ENCODE measurements at places on chromosomes 7 and 10.
A peak's percentile ranks its signal among the peaks of the same experiment; 100 is the strongest.

- DNase-seq, result no peak
Measured at GRCh38 chr7:155808549-155809331, 3.5 kb downstream of the SHH start.

DNA sequence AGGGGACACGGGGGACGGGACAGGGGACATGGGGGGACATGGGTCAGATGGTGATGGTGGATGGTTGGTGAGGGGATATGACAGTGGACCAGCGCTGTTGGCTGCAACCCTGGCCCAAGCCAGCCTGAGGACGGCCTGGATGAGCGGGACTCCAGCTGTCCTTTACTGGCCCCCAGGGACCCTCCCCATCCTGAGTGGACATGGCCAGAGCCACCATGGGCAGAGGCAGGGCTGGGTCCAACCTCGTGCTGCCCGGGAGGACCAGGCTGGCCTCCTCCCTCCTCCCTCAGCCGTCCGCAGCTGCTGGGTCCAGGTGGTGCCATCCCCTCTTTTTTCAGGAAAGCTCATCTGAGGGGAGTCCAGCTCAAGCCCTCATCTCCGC is 30.4 kb downstream of the GET4 start:
- no peak for DNase-seq

GRCh38 chr10:121179006-121179405 is 327.8 kb downstream of the WDR11 start:
- DNase-seq, result no peak

- DNase-seq, result no peak
Measured at GRCh38 chr7:87635921-87636320, 7.7 kb downstream of the RUNDC3B start.

- no peak for DNase-seq
Measured at GRCh38 chr10:103727991-103728689, 127.2 kb downstream of the SH3PXD2A start.

- no peak for DNase-seq
Measured at GRCh38 chr7:34727464-34727995, 69.5 kb downstream of the NPSR1 start.

DNA sequence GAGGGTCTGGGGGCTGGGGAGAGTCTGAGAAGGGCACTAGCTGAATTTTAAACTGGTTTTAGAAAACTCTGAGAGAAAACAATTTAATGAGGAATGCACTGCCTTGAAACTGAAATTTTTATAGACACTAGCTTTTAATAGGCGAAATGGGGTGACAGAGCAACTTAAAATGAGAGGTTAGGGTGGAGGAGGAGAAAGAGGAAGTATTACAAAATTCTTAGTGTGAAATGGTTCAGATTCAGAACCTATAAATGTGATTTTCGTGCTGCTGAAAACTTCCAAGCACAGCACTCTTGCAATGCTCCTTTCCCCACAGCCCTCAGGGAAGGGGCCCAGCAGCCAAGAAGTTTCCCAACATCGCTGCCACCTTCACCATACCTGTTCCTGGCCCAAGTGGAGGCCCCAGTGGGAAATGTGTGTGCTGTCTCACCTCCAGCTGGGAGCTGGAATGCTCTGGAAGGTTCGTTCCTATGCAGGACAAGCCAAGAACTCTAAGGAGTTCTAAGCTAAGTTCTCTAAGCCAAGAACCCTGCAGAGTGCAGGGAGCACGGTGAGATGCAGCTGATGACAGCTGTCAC is 60.0 kb downstream of the ATXN7L1 start:
- no peak for DNase-seq

- DNase-seq, result no peak
Measured at GRCh38 chr10:44962870-44963738, 3.5 kb downstream of the RASSF4 start.

DNA sequence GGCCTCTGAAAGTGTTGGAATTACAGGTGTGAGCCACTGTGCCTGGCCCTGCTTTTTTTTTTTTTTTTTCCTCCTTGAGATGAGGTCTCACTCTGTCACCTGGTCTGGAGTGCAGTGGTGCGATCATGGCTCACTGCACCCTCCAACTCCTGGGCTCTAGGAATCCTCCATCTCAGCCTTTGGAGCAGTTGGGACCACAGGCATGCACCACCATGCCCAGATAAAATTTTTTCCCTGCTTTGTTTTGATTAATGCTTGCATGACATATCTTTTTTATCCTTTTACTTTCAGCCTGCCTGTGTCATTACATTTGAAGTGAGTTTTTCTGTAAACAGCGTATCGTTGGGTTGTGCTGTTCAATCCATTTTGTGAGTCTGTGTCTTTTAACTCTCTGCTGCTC is 97.0 kb downstream of the ANKRD61 start:
- no peak for DNase-seq

- no peak for DNase-seq
Measured at GRCh38 chr7:142925413-142925812, 8.1 kb downstream of the TRPV5 start.

- DNase-seq, result no peak
Measured at GRCh38 chr7:95481271-95482165, 4.2 kb upstream of the ASB4 start.

DNA sequence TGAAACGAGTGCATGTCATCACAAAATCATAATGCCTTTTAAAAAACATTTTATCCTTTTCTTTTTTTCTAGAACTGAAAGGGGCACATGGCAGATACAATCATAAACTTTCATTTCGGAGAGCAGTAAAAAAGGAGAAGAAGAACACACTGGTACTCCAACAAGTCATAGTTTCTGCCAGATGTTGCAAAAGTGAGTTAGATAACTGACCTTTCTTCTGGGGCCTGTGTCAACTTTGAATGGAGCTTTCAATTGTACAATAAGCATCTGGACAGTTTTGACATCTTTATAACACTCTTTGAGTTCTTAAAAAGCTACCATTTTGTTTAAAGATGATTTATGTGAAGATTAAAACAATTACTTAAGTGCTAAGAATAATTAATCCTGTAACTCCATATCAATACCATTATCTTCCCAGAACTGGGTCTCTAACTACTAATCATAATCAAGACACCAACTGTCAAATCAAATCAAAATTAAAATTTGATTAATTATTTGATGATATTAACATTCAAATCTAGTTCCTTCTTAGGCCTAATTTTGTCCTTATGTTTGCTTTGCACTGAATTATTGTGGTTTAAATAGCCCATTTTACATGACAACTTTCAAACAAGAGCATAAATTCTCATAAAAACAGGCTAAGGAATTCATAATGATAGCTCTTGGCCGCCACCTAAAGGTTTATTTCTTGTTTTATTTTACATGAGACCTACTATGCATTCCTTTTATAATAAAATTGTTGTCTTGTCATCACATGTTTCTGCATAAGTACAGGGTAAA is 19.5 kb upstream of the ITGB8 start:
- DNase-seq, result no peak

DNA sequence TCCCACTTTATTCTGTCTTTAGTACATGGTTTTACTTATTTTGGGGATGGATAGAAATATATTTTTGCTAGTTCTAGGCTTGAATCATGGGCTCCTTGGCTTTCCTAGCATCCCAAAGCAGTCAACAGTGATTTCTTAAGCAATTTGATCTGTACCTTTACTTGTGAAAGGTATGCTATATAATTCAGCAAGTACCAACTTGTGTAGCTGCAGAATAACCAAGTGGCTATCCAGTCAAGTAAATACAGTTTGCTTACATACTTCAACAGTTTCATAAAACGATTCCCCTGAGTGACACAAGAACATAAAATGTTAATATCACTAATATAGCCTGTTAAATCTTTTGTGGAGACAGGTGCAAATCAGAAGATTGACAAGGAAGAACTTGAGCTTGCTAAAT is 67.2 kb downstream of the PODXL start:
- DNase-seq, result no peak

GRCh38 chr10:94279835-94280709 is 82.7 kb downstream of the NOC3L start:
- DNase-seq, result peak; percentile 37

GRCh38 chr7:43537765-43538403 is 45.0 kb upstream of the STK17A start:
- DNase-seq, result no peak

GRCh38 chr10:19713800-19714525 is 102.3 kb upstream of the PLXDC2 start:
- DNase-seq, result no peak
